AG04450 (cell line): ENCODE measurements at places on chromosomes 5 and 9. TPM values are rescaled to one million over a fixed set of nuclear protein-coding genes. Genes with fewer than 3 reads are reported as not detected.

DNA sequence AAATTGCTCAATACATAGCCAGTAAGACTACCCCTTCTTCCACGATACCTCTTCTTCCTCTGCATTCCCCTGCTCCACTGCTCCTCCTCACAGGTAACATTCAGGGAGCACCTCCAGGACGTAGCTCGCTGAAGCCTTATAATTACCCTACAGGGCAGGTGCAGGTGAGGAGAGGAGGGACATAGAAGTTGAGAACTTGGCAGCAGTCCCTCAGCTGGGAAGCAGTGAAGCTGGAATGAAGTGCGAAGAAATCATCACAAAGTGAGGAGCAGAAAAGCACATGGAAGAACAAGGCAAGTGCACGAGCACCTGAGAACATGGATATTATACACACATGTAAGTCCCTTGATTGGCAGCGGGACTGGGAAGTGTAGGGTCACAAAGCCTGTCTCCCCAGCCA, 118.2 kb downstream of the HSD17B3 start:
- no peak for DNase-seq

DNA sequence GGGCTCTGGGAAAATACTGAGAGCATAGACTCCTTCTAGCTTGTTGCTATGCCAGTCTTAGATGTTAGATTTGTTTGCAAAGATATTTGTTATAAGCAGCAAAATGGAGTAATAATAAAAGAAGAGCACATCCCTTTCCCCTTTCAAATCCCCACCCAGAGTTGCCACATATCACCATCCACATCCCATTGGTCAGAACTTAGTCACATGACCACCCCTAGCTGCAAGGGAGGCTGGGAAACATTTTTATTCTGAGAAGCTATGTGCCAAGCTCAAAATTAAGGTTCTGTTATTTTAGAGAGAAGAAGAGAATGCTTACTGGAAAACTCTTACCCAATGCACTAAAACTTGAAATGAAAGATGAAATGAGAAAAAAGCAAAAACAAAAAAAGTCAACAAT, 193.9 kb upstream of the MVB12B start:
- DNase-seq, result no peak

DNA sequence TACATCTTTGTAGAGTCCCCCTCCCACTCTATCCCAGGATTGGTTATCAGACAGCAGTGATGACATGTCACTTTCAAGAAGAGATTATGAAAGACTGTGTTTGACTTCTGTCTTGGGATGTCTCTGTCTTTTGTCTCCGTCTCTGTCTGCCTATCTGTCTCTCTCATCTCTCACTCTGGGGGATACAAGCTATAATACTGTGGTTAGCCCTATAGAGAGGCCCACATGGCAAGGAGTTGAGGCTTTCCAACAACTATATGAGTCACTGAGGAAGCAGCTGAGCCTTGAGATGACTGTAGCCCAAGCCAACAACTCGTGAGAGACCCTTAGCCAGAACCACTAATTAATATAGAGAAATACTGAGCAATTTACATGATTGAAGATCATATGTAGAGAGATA, 284.8 kb downstream of the PDE4D start:
- DNase-seq, result no peak

- DNase-seq, result no peak
These were observed 70.5 kb downstream of the CDKN2A start for GRCh38 chr9:21923694-21924093.

- DNase-seq, result no peak
These were observed 119.2 kb downstream of the MSX2 start for GRCh38 chr5:174843263-174844250.

DNA sequence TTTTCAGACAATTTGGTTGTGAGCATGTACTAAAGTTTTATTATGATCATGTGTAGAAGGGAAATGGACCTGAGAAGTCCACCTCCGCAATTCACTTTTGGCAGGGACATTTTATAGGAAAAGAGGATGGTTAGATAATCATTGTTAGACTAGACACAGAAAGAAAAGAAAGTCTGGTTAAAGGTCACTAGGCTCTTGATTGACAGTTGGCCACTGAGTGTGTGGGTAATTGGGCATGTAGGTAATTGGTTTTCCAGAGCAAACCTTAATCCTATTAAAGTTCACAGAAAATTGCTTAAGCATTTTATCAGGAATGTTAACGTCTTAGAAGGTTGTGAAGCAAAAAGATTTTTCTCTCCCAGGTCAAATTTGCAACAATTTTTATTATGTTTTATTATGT, 158.5 kb upstream of the CLINT1 start:
- DNase-seq, result no peak

- DNase-seq, result no peak
These were observed 507.1 kb downstream of the TLE4 start for GRCh38 chr9:80078826-80079225.

- DNase-seq, result no peak
These were observed 120.4 kb upstream of the CACNA1B start for GRCh38 chr9:137757139-137757538.

DNA sequence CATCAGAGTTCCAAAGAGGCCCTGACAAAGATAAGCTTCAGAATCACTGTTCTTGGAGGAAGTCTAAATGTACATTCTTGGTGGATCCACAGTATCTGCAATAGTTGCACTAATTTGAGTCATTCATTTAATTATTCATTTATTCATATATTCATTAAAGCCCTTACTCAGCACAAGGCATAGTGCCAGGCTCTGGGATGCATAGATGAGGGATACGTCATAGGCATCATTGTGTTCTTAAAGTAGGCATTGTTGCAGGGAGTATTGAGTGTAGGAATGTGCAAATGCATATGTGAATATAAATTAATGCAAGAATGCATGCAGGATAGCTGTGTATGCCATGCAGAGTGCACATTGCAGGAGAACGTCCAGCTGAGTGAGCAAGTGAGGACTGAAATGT, 100.7 kb downstream of the DRD1 start:
- DNase-seq, result no peak

The CNTFR gene
- polyA plus RNA-seq, result not detected in 2 replicates

The CKMT2 gene
- 0.11 and 0.24 TPM in 2 replicates for polyA plus RNA-seq

The ZNF300 gene
- polyA plus RNA-seq, result 7.3 and 10.1 TPM in 2 replicates

The IRX4 gene
- not detected in 2 replicates for polyA plus RNA-seq
